ENCODE measurements at places on chromosomes 2 and 18. TPM values are rescaled to one million over a fixed set of nuclear protein-coding genes. Genes with fewer than 3 reads are reported as not detected.
A peak's percentile ranks its signal among the peaks of the same experiment; 100 is the strongest.

ACMSD gene
- not detected for total RNA-seq

LINC00305 gene
- total RNA-seq, result not detected

KIAA2012 gene
- total RNA-seq, result not detected

ACVR2A gene
- 26.5 TPM for total RNA-seq

C1QL2 gene
- 0.15 TPM for total RNA-seq

GRCh38 chr2:58553937-58554336, 312.8 kb upstream of the FANCL start:
- no peak for DNase-seq
- no peaks in the 10 kb centered on the region for H3K36me3 ChIP-seq
- no peaks in the 10 kb centered on the region for H3K27me3 ChIP-seq
- no peaks in the 10 kb centered on the region for H3K4me1 ChIP-seq
- no peak overlapping the region for H3K27ac ChIP-seq
- H3K4me3 ChIP-seq, result no peak overlapping the region

DNA sequence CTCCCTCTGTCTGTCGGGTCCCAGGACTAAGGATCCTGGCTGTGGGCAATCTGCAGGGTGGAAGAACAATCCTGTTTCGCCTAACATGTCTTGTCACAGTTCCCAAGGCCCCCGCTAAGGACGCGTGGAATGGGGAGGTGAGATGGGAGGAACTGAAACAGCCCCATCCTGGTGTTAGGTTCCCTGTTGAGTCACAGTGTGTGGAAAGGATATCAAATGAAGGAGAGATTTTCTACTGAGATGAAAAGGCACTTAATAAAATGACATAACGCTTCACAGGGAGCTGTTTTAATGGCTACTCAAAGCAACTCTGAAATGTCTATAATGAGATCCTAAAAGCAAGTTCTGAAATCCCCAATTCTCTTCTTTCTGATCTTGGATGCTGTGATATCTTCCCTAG, 52.5 kb downstream of the RAB31 start:
- DNase-seq, result no peak
- H3K27me3 ChIP-seq, result no peaks in the 10 kb centered on the region
- no peaks in the 10 kb centered on the region for H3K4me1 ChIP-seq
- H3K27ac ChIP-seq, result no peak overlapping the region
- H3K36me3 ChIP-seq, result no peaks in the 10 kb centered on the region
- H3K4me3 ChIP-seq, result no peak overlapping the region

- H3K27ac ChIP-seq, result no peak overlapping the region
- no peaks in the 10 kb centered on the region for H3K36me3 ChIP-seq
- DNase-seq, result no peak
- H3K4me1 ChIP-seq, result no peaks in the 10 kb centered on the region
- no peak overlapping the region for H3K4me3 ChIP-seq
- no peaks in the 10 kb centered on the region for H3K27me3 ChIP-seq
Measured at GRCh38 chr2:216328347-216328746, 43.9 kb downstream of the MARCHF4 start.

GRCh38 chr2:128324008-128324896, 5.6 kb upstream of the HS6ST1 start:
- no peaks in the 10 kb centered on the region for H3K4me1 ChIP-seq
- H3K36me3 ChIP-seq, result no peaks in the 10 kb centered on the region
- H3K27ac ChIP-seq, result no peak overlapping the region
- no peaks in the 10 kb centered on the region for H3K27me3 ChIP-seq

DNA sequence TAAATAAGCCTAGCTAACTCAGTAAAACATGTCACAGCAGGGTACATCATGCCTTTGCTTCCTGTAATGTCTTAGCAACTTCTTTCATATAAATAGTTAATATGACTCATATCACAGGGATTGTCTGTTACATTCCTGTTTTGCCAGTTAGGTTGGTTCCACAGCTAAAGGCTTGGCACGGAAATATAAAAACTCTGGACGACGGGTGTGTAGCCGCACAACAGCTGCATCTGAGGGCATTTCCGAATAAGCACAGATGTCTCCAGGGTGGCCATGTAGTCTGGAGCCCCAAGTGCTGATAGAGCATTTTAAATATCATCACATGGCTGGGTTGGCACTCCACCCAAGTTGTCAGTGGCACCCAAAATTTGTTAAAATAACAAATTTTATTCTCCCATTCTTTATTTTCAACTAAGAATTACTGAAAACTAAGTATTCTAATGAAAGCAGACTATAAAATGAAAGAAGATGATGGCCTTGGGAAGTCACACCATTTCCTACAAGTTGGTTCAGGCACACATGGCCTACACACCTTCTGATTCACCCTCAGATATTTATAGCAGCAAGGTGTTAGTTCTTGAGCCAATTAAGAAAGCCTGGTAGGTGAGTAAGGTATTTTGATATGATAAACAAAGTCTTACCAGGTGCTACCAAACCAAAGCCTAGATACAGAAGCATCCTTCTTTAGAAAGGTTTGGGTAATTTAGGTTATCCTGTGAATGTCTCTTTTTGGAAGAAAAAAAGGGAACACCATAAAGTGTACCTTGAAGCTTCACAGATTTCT, 61.8 kb upstream of the STK17B start:
- no peaks in the 10 kb centered on the region for H3K36me3 ChIP-seq
- H3K27me3 ChIP-seq, result no peaks in the 10 kb centered on the region
- H3K4me3 ChIP-seq, result no peak overlapping the region
- H3K27ac ChIP-seq, result peak overlapping the region; percentile 89
- H3K4me1 ChIP-seq, result peaks cover 10% of the 10 kb centered on the region

DNA sequence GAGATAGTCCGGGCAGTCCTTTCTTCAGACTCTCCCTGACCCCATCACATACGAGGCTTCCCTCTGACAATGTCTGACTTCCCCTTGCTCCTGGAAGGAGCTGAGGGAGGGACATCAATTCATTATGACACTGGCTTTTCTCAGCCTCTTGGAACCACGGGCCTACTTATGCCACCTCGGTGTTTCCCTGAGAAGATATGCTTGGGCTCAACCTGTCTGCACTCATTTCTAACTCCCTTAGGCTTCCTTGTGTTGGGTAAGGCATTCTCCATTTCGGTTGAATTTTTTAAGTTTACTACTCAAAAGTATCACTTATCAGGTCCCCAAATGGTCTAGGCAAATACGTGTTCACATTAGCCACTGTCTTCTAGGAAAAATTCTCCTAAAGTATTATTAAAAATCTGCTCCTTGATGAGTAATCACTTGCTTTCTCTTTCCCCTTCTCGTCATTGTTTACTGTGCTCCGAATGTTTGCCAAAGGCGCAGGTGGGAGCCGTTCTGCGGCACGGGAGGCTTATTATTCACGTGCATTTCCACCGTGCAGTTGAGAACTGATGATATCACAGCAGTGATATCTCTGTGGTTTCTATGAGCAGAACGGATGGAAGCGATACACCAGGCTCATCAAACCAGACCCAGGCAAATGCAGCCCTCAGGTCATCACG, 33.1 kb downstream of the ARL4C start:
- H3K27me3 ChIP-seq, result no peaks in the 10 kb centered on the region
- no peak overlapping the region for H3K27ac ChIP-seq
- no peak overlapping the region for H3K4me3 ChIP-seq
- H3K4me1 ChIP-seq, result no peaks in the 10 kb centered on the region
- H3K36me3 ChIP-seq, result no peaks in the 10 kb centered on the region

DNA sequence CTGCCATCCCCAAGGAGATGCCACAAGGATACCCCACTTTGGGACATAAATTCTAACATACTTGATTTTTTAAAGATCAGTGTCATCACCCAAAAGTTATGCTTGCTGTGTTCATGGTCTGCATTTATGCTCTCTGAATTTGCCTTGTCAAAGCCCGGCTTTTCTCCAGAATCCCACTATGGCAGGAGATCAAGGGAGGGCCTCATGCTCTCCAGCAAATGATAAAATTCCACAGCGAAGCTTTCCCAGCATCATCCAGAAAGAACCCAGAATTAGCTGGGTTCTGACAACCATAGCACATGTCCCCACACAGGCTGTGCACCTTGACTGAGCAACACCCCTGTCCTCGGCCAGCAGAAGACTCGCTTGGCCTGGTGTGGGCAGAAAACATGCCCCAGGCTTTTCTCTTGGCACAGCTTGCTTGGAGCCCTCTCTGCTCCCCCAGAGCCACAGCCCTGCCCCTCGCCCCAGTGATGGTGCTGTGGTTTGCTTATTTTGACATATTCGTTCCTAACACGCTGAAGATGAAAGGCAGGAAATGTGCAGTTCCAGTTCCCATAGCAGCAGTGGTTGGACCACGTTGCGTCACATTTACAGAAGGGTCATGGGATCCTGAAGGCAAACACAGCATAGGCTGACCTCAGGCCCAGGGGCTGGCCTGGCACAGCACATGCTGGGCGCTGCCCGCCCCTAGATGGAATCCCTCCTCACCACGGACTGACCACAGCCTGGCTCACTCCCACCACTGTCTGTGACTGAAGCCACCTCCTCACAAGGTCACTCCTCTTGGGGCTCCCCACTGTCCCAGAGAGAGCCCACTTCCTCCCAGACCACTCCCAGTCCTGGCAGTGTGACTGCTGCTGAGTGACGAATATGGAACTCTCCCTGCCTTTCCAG, 14.1 kb upstream of the CHRNA1 start:
- peak overlapping the region; percentile 89 for H3K27ac ChIP-seq
- H3K36me3 ChIP-seq, result no peaks in the 10 kb centered on the region
- H3K27me3 ChIP-seq, result no peaks in the 10 kb centered on the region
- H3K4me3 ChIP-seq, result no peak overlapping the region

- peaks cover 4% of the 10 kb centered on the region for H3K36me3 ChIP-seq
- no peaks in the 10 kb centered on the region for H3K27me3 ChIP-seq
- peak overlapping the region; percentile 69 for H3K27ac ChIP-seq
Measured at GRCh38 chr2:54634564-54635511, 88.6 kb upstream of the EML6 start.

GRCh38 chr18:76518123-76518859, 23.2 kb upstream of the ZNF516 start:
- no peaks in the 10 kb centered on the region for H3K27me3 ChIP-seq
- no peak for DNase-seq
- no peaks in the 10 kb centered on the region for H3K4me1 ChIP-seq
- H3K27ac ChIP-seq, result peak overlapping the region; percentile 54
- H3K36me3 ChIP-seq, result no peaks in the 10 kb centered on the region
- H3K4me3 ChIP-seq, result peak overlapping the region; percentile 38

DNA sequence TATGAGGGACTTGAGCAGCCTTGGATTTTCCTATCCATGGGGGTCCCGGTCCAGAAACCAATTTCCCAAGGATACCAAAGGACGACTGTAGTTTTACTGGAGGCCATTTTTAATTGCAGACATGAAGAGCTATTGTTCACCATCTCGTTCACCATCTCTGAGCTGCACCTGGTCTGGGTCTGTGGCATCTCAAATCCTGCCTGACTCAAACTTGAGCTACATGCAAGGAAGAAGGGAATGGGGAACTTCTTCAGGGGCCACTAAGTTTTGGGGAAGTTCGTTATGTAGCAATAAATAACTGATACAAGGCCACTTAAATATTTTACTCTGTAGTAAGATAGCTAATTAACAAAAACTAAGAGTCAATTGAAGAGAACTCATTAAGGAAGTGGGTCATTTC, 2.1 kb upstream of the SMCHD1 start:
- no peaks in the 10 kb centered on the region for H3K4me1 ChIP-seq
- no peaks in the 10 kb centered on the region for H3K27me3 ChIP-seq
- no peak for DNase-seq
- H3K36me3 ChIP-seq, result no peaks in the 10 kb centered on the region
- no peak overlapping the region for H3K27ac ChIP-seq

DNA sequence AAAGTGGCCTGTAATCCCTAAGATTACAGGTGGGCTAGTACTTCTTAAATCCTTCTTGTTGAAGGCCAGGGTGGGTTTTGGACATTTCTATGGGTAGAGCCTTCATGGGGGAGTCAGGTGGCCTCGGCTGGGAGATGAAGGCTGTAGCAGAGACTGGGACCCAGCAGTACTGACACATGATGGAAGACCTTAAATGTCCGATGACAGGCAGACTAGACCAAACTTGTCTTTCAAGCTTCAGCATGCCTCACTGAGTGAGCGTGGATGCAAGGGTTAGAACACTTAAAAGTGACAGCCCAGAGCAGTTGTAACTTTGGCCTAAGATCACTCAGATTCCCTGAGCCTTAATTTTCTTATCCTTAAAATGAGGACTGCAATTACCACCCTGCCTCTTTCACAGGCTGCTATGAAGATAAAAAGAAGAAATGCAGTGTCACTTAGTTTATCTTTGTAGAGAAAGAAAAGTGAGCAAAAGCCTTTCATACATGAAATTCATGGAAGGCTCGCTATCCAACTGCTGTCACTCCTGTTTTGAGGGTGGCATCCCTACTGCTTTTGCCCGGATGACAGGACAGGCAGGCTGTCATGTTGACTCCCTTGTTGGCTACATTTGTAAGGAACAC, 19.5 kb downstream of the PLEK start:
- no peak overlapping the region for H3K4me3 ChIP-seq
- H3K36me3 ChIP-seq, result no peaks in the 10 kb centered on the region
- no peaks in the 10 kb centered on the region for H3K4me1 ChIP-seq

- H3K4me3 ChIP-seq, result no peak overlapping the region
- no peak for DNase-seq
- H3K27me3 ChIP-seq, result no peaks in the 10 kb centered on the region
- H3K4me1 ChIP-seq, result peaks cover 4% of the 10 kb centered on the region
- no peak overlapping the region for H3K27ac ChIP-seq
- H3K36me3 ChIP-seq, result no peaks in the 10 kb centered on the region
Measured at GRCh38 chr2:240431661-240432424, 3.6 kb upstream of the GPC1 start.

- H3K4me3 ChIP-seq, result no peak overlapping the region
Measured at GRCh38 chr2:64345998-64346397, 108.0 kb upstream of the LGALSL start.

DNA sequence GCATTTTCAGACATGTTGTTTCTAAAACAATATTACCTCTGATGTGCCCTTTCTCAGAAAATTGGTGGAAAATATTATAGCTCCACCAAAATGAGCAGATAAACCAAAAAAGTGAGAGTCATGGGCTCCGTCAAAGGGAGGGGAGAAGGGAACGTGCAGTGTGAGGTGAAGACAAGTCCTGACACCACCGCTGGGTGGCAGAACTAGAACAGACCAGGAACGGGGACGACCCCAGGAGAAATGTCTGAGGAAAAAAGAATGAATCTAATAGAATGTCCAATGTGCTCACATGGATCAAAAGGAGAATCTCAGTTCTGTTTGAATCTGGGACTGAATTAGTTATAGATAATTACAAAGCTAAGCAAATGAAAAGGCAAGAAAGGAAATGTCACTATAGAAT, 22.6 kb upstream of the BCL2 start:
- no peak overlapping the region for H3K4me3 ChIP-seq
- no peaks in the 10 kb centered on the region for H3K27me3 ChIP-seq
- H3K36me3 ChIP-seq, result peaks cover 6% of the 10 kb centered on the region
- no peaks in the 10 kb centered on the region for H3K4me1 ChIP-seq
- no peak for DNase-seq

Data from breast epithelium (tissue), 4 donors.